ENCODE measurements at places on chromosomes 3 and 15.

DNA sequence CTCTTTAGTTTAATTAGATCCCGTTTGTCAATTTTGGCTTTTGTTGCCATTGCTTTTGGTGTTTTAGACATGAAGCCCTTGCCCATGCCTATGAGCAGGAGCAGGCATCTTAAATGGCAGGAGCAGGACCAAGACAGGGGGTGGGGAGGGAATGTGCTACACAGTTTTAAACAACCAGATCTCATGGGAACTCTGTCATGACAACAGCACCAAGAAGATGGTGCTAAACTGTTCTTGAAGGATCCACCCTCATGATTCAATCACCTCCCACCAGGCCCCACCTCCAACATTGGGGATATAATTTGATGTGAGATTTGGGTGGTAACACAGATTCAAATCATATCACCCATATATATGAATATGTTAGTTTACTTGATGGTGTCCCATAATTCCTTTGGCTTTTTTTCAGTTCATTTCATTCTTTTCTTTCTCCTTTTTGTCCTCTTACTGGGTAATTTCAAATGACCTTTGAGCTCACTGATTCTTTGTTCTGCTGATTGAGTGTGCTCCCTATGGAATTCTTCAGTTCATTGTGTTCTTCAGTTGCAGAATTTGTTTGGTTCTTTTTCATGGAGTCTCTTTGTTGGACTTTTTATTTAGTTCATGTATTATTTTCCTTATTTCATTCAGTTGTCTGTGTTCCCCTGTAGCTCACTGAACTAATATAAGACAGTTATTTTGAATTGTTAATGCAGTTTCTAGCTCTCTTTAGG is 62.6 kb downstream of the DOCK3 start:
- no peak for DNase-seq

DNA sequence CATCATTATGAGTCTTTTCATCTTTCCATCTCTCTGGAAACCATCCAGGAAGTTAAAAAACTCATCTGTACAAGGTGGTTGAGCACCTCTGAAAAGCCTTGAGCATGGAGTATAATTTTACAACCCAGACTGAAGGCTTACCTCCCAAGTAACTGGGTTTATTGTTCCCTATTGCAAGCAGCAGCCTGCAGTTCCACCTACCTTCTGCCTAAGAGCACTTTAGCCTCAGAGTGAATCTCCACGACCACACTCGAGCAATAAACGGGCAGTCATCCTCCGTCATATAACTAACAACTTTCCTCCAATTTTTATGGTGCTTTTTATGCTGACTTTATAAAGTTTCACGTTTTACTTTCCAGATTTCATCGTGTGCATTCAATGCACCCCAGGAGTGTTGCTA is 32.8 kb downstream of the OSBPL10 start:
- no peak for DNase-seq

- DNase-seq = no peak
These were observed 7.1 kb downstream of the RMDN3 start for GRCh38 chr15:40747685-40748631.

GRCh38 chr3:54630101-54630623 is 297.7 kb downstream of the LRTM1 start:
- no peak for DNase-seq

DNA sequence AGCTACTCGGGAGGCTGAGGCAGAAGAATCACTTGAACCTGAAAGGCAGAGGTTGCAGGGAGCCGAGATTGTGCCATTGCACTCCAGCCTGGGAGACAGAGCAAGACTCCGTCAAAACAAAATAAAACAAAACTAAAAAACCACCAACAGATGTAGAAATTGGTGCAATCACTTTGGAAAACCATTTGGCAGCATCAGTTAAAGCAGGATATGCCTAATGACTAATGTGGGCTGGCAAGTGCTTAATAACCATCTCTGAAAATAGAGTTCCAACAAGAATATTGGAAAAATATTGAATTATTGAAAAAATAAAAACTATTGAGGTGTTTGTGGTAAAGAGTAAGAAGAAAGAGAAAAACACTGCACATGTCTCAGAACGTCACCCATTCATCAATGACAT is 16.1 kb upstream of the RTP3 start:
- no peak for DNase-seq

GRCh38 chr3:72116226-72116625 is 331.3 kb upstream of the PROK2 start:
- no peak for DNase-seq

GRCh38 chr3:135636596-135636995 is 328.9 kb upstream of the PPP2R3A start:
- no peak for DNase-seq

DNA sequence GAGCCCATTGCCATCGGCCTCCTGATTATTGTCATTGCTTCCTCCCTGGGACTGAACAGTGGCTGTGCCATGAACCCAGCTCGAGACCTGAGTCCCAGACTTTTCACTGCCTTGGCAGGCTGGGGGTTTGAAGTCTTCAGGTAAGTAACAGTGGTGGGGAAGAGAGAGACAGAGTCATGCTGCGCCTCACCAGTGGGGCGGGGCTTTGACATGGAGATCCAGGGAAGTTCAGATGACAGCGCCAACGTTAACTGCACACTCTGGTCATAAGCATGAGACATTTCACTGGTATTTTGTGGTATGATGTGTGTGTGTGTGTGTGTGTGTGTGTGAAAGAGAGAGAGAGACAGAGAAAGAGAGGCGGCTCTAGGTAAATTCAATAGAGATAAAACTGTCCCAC is 41.0 kb downstream of the AQP9 start:
- no peak for DNase-seq

- DNase-seq = no peak
These were observed 118.7 kb downstream of the RPL22L1 start for GRCh38 chr3:170751083-170751898.

GRCh38 chr3:3783696-3784095 is 15.5 kb upstream of the LRRN1 start:
- no peak for DNase-seq

- DNase-seq = no peak
These were observed 28.5 kb upstream of the SLC6A6 start for GRCh38 chr3:14373753-14374376.

GRCh38 chr3:31495971-31496665 is 36.6 kb upstream of the STT3B start:
- no peak for DNase-seq

GRCh38 chr3:38169027-38169317 is 3.6 kb downstream of the OXSR1 start:
- no peak for DNase-seq

GRCh38 chr3:1087066-1087560 is 5.7 kb upstream of the CNTN6 start:
- DNase-seq = no peak

DNA sequence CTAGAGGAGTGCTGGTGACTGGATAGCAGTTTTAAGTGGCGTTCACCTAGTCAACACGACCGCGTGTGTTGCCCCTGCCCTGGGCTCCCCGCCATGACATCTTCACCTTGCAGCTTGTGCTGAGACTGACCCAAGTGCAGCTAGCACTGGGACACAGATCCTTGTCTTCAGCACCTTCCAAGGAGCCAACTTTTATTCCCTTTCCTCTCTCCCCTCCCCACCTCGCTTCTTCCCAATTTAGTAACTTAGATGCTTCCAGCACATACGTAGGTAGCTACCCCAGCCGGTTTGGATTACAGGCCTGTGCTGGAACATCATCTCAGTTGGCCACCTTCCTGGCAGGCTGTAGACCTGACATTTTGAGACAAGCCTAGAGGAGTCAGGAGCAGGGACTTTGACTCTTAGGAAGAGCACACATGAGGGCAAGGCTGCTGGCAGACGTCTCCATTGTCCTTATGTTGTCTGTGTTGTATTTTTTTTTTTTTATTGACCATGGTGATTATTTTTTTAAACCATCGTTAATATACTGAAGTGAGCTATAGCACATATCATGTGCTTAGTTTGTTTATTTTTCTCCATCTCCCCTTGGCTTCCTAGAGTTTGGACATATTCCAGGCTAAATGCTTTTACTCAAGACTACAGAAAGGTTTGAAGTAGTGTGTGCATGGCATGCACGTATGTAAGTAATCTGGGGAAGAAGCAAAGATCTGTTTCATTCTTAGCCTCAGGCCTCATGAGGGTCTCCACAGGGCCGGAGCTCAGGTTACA is 61.1 kb downstream of the AAGAB start:
- no peak for DNase-seq

- DNase-seq = no peak
These were observed 60.5 kb downstream of the GLDN start for GRCh38 chr15:51401872-51402517.

- no peak for DNase-seq
These were observed 129.9 kb upstream of the TSC22D2 start for GRCh38 chr3:150278195-150278594.

GRCh38 chr3:172101107-172101506 is 61.7 kb downstream of the FNDC3B start:
- no peak for DNase-seq

DNA sequence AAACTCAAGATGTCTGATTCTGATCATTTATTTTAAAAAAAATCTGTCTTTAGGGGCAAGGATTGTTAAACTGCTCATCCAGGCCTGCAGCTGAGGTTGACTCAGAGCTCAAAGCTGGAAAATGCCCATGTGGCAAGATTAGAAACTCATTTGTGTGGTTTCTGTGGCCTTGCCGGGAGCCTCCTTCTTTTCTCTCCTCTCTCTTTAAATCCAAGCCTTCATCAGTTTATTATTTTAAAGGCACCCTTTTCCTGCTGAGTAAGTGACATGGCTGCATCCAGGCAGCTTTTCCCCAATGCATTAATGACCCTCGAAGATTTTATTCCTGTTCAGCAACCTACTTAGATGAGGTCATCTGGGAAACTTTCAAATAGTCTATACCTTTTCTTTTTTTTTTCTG is 221.3 kb upstream of the CDIN1 start:
- DNase-seq = no peak

DNA sequence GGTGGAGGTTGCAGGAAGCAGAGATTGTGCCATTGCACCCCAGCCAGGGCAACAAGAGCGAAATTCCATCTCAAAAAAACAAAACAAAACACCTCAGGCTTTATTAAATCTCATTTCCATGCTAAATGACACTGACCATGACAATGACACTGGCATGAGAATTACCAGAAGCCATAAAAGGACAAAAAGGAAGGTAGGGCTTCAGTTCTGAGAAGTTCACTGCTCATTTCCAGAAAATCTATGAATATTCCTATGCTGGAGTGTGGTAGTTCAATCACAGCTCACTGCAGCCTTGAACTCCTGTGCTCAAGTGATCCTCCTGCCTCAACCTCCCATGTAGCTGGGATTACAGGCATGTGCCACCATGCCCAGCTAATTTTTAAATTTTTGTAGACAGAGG is 44.7 kb downstream of the PCNP start:
- no peak for DNase-seq

DNA sequence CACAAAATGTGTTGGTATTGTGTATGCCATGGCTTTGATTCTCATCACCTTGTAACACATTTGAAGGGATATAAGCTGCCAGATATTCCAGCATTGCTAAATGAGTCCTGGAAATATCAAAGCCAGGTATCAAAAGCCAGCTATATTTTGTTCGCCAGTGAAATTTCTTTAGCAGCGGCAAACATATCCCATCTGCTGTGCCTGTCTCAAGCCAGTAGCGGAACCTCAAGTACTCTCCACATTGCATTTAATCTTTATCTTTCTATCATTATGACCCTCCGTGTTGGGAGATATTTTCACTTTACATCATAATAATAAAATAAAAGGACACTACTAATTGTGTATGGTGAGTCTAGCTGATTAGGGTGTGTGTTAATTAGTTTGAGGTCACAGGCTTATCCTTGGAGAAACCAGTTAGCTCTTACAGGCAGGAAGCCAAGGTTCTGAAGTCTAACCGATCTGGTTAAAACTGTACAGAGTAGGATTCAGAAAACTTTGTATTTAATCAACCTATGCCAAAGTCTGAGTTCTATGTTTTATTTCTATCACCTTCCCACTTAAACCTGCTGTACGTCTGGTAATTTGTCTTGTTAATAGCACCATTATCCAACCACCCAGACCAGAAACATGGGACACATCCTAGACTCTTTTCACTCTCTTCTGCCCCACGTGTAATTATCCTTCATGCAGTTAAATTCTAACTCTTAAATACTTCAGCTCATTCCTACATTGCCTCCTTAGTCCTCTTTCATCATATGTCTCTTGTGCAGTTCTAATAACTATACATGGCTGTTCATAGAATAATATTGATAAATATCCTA is 14.5 kb downstream of the TIPARP start:
- DNase-seq = no peak

DNA sequence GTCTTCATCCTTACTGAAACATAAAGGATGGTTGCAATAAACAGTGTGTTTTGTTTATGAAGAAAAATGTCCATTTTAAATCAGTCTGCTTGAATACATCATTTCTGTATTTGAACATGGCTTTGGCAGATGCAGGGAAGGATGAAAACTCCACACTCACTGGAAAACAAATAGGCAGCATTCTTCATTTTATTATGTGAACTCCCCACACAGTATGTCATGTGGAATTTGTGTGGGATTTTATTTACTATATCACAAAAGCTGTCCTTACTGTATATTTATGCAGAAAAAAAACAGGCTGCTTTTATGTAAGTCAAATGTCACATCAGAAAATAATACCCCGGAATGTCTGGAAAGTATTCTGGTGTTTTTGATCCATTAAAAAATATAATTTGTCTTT is 44.1 kb upstream of the TJP1 start:
- DNase-seq = no peak

GRCh38 chr3:10142707-10143560 is 1.4 kb downstream of the VHL start:
- no peak for DNase-seq

GRCh38 chr3:144034715-144035290 is 63.2 kb downstream of the DIPK2A start:
- no peak for DNase-seq

- DNase-seq = no peak
These were observed 65.5 kb downstream of the ARHGAP31 start for GRCh38 chr3:119359476-119360326.

DNA sequence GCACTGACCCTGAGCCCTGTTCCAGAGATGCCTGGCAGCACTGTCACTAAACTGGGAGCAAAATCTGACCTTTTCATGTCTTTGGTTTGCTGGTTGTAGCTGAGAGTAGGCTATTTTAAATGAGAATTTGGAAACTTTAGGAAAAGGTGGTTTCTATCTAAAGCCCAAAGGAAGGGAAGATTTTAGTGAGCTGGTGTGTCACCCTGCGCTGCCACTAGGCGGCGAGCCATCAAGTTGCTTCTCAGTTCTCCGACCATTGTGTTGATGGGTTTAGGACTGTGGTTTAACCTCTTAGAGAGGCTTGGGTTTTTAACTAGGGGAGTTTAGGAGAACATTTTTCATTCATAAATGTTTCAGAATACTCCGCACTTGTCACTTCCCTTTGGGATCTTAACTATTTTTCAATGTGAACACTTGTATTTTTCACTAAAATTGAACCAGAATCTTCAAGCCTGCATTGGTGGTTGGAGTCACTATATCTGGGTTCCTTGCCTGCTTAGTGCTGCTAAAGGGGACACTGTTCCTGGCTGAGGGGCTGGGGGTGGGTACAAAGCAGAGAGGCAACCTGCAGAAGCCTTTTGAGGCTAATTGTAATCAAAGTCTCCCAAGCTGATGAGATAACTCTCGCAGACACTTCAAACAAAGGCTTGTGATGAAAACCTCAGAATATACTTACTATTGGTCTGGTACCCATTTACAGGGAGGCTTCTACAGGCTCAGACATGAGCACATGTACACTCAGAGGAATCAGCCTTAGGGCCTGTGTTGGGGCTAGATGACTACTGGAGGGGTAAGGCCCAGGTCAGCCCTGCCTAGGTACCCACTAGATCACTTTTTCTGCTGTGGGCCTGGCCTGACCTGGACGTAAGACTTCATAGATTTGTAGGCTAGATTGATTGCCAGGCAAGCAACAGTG is 16.8 kb downstream of the EXOSC7 start:
- DNase-seq = no peak
